ENCODE measurements at places on chromosomes 12 and 14.
A peak's percentile ranks its signal among the peaks of the same experiment; 100 is the strongest.

DNA sequence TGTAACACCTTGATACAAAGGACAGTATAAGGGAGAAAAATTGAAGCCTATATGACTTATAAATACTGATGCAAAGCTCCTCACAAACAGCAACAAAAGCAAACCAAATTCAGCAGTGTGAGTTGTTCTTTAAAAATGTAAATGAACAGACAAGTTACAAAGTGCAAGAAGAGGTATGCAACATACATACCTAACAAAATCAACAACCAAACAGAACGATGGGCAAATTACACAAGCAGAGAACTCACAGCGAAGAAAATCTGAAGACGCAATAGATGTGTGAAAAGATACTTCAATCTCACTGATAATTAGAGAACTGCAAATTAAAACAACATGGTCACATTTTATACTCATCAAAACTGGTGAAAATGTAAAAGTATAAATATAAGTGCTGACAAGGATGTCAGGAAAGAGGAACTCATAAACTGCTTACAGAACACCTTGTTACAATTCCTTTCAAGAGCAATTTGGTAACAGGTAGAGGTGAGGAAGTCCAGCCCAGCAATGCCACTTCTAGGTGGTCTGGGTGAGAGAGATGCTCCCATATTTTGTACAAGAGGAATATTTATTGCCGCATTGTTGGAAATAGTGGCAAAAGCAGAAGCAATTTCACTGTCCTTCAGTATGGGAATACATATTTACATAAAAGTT, 47.3 kb downstream of the CORO1C start:
- DNase-seq, result no peak

GRCh38 chr14:60506462-60506984, 2.4 kb upstream of the SIX6 start:
- no peak for DNase-seq

DNA sequence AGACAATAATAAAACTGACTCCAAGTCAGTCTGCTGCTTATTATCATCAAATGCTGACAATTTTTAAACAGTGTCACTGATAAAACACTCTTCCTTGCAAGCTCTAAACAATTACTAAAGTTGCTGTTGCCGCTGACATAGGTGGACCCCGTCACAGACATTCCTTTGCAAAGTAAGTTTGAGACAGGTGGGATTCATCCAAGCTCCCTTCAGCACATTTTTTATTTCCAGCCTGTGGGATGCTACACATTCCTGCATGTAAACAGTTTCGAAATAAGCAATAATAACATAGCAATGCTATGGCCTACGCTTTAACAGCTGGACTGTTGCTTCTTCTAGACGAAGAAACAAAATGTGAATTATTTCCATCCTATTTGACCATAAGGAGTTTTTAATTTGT, 85.4 kb upstream of the HIF1A start:
- DNase-seq, result no peak

DNA sequence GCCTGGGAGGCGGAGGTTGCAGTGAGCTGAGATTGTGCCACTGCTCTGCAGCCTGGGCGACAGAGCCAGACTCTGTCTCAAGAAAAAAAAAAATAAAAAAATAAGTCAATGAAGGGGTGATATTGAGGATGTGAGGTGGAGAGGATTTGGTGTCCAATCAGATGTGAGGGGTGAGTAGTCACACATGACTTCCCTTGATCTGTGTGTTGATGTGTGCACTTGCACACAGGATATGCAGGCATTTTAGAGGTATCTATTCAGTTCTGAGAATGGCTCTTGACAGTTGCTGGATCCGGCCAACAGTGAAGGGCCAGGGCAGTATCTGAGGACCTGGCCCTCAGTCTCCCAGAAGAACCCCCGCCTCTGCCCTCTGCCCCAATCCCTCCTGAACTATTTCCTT, 7.8 kb upstream of the SP7 start:
- no peak for DNase-seq

DNA sequence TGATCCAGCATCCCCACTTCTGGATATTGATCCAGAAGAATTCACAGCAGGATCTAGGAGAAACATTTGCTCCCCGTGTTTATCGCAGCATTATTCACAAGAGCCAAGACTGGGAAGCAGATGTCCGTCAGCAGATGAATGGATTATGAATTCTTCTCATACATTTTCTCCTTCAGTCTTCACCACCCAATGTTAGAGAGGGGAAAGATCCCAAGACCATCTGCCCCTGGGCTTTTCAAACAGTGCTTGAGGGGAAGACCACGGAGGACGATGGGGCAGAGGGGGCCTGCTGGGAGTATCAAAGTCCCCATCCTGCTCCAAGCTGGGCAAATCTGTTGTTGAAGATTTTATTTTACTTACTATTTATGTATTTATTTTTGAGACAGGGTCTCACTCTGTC, 41.1 kb downstream of the SERPINA3 start:
- DNase-seq, result no peak

DNA sequence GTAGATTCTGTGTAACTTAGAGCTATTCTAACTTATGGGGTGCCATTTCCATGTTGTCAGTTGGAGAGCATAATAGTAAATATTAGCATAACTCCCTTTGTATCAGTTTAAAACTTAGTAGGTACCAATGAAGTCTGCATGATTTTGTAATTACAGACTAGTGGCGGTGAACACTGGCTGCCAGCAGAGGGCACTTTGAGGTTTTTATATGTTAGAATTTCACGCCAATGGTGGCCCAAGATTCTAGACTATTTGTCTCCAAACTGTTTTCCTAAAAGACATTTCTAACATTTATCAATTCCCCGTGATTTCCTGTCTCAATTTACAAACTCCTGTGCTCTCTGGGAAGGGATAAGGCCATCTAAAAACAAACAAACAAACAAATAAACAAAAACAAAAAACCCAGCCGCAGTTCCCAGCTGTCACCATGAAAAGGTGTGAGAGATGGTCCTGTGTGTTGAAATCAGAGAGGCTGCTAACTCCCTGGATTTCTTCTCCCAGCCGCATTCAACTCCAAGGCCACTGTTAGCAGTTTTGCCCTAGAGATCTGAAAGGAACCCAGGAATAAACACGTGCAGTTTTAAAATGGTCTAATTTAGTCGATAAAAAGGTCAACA, 57.6 kb downstream of the BRMS1L start:
- peak; percentile 9 for DNase-seq

- DNase-seq, result no peak
These were observed 349.8 kb downstream of the TMEM121 start for GRCh38 chr14:105876158-105876557.

- DNase-seq, result no peak
These were observed 38.3 kb downstream of the PDE6H start for GRCh38 chr12:15011162-15011561.

DNA sequence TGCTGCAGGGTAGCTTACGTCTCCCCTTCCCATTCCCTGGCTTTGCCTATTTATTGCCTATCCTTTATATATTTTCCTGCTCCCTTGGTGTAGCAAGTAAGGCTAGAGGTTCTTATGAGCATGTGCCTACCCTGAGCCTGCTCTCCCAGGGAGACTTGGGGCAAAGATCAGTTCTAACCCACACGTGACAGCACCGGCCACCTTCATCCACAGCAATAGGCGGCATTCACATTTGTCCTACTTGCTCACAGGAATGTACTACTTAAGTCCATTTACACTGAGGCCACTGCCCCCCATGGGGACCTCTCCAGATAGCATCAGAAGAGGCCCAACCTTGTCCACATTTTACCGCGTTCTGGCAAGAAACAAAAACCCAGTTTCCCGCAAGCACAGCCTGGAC, 8.7 kb downstream of the GPR68 start:
- DNase-seq, result no peak

DNA sequence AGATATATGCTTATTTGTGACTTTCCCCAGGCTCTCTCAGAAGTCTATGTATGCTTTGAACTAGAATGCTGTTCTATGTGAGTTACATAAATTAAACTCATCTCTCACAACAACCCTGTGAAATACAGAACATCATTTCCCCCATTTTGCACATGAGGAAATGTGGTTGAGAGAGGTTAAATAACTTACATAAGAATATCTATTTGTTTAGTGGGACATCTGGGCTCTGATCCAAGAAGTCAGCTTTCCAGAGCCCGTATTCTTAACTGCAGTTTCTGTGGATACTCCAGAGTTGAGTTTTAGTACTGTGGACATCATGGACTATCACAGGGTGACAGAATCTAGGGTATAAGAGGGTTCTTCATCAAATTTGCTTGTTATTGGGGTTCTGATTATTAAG, 242.5 kb upstream of the ARHGAP5 start:
- no peak for DNase-seq

- no peak for DNase-seq
These were observed 18.9 kb downstream of the C2CD5 start for GRCh38 chr12:22525426-22525825.

- no peak for DNase-seq
These were observed 11.5 kb downstream of the FUT8 start for GRCh38 chr14:65423982-65424381.

DNA sequence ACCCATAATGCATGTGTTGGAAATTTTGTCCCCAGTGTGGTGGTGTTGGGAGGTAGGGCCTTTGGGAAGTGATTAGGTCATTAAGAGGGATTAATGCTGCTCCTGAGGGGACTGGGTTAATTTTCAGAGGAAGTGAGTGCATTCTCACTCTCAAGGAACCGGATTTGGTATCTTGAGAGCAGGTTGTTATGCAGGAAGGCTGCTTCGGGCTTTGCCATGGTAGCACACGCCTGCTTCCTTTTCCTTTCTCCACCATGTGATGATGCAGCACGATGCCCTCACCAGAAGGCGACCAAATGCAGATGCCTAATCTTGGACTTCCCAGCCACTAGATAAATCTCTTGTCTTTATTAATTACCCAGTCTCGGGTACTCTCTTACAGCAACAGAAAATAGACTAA, 257.1 kb downstream of the SSPN start:
- DNase-seq, result no peak

DNA sequence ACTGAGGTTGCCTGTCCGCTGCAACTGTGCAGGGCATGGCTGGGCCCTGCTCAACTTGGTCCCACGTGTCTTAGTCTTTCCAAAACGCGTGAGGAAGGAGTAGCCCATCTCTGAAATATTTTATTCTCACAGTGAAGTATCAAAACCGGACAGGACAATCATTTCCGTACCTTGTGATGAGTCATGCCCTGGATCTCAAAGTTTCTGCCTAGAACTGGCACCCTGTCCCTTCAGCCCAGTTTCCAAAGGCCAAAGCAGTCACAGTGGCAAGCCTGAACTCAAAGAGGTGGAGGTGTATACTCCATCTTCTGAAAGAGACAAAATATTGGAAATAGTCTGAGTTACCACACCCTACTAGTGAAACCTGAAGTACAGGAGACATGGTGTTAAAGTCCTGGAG, 28.5 kb upstream of the SRGAP1 start:
- DNase-seq, result no peak

GRCh38 chr14:52046376-52046917, 22.4 kb downstream of the NID2 start:
- no peak for DNase-seq

DNA sequence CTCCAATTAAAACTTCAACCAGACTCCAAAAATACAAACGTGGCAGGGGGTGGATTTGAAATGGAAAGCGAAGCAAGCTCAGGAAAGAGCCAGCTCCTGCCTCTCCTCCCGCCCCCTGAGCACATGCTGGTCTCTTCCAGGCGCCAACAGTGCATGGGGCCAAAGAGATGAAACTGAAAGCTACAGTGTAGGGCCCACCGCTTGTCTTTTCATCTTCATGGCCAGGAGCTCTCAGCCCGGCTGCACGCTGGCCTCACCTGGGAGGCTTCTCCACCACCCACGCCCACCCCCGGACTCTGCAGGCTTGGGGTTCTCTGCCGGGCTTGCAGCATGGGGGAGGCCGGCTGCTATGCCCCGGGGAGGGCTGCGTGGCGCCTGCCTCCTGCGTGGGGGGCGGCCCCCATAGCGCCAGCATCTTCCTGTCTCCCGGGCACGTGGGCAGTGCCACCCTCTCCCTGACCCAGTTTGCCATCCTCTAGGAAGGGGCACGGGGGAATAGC, 2.0 kb downstream of the RIMBP2 start:
- DNase-seq, result no peak

DNA sequence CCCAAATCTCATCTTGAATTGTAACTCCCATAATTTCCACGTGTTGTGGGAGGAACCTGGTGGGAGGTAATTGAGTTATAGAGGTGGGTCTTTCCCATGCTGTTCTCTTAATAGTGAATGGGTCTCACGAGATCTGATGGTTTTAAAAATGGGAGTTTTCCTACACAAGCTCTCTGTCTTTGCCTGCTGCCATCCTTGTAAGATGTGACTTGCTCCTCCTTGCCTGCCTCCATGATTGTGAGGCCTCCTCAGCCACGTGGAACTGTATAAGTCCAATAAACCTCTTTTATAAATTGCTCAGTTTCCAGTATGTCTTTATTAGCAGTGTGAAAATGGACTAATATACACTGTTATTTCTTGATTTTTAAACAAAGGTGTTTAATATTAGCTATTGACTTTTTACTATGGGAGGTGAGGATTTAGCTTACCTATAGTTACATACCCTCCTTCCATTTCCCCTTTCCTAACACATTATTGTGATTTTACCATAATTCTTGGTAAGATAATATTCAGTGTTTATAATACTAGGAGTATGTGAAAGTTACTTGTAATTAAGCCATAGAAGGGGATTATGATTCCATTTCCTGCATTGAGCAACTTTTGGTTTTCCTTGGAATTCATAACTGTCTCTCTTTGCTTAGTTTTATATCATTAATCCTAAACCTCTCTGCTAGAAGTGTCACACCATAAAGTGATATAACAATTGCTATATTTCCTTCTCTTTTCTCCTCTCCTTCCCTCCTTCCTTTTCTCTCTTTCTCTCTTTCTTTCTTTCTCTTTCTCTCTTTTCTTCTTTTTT, 151.0 kb upstream of the KRAS start:
- no peak for DNase-seq

- DNase-seq, result no peak
These were observed 361.9 kb upstream of the FKBP4 start for GRCh38 chr12:2432856-2433255.

DNA sequence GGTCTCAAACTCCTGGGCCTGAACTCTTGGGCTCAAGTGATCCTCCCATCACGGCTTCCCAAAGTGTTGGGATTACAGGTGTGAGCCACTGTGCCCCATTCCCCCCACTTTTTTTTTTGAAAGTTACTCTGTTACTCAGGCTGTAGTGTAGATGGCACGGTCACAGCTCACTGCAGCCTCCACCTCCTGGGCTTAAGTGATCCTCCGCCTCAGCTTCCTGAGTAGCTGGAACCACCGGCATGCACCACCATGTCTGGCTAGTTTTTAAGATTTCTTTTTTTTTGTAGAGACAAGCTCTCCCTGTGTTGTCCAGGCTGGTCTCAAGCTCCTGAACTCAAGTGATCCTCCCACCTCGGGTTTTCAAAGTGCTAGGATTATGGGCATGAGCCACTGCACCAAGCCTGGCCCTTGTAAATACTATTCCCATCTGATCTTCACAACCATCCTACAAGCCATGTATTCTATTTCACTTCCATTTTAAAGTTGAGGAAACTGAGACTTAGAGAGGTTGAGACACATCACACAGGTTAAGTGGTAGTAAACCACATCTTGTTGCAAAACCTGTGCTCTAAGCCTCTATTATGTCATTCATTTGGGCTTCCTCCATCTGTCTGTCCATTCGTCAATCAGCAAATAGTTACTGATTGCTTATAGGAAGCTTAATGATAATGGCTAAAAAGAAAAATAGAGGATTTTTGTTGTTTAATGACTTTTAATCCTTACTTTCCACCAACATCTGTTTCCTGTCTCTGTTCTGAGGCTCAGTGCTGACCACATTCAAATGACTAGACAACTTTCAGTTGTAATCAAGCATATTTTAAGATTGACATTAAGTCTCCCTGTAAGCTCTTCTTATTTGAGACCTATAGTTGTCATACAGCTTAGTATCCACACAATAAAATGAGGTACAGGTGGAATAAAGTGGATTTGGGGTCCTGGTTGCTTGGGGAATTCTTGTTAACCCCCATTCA, 9.2 kb downstream of the ASCL4 start:
- DNase-seq, result no peak

GRCh38 chr14:69882915-69883314, 3.7 kb downstream of the SMOC1 start:
- no peak for DNase-seq

Measured in stimulated activated CD4-positive, alpha-beta T cell treated with anti-CD3 and anti-CD28 coated beads, Interleukin-2, amount 100 ng/mL, for 48 hours (primary cell).